Smooth muscle cell of the pulmonary artery (primary cell): ENCODE measurements at places on chromosomes 1 and 21. TPM values are rescaled to one million over a fixed set of nuclear protein-coding genes. Genes with fewer than 3 reads are reported as not detected.

The FCRL2 gene
- total RNA-seq: not detected in 2 replicates

The SLC22A15 gene
- 4.9 and 5.0 TPM in 2 replicates for total RNA-seq

The LINGO4 gene
- total RNA-seq: not detected in 2 replicates

The SPATA45 gene
- total RNA-seq: not detected in 2 replicates

The HTR6 gene
- 0.07 TPM in 1 of 2 replicates, not detected in the other for total RNA-seq

The OLIG2 gene
- total RNA-seq: not detected in 2 replicates

The NTNG1 gene
- total RNA-seq: 1.6 and 6.4 TPM in 2 replicates

The CACNA1E gene
- total RNA-seq: 0.03 TPM in 1 of 2 replicates, not detected in the other

The RPTN gene
- not detected in 2 replicates for total RNA-seq

The PIP5K1A gene
- total RNA-seq: 66.9 and 68.2 TPM in 2 replicates

The DCDC2B gene
- not detected in 2 replicates for total RNA-seq

The SELE gene
- not detected in 2 replicates for total RNA-seq
